ENCODE measurements at places on chromosomes 2 and 18.

- no peak for DNase-seq
Measured at GRCh38 chr2:134682726-134683125, 36.1 kb downstream of the TMEM163 start.

GRCh38 chr2:65198737-65199136 lies 28.9 kb upstream of the ACTR2 start:
- no peak for DNase-seq

- DNase-seq: no peak
Measured at GRCh38 chr2:68385220-68385906, 20.3 kb downstream of the PLEK start.

GRCh38 chr2:974054-974453 lies 23.4 kb downstream of the SNTG2 start:
- DNase-seq: no peak

- no peak for DNase-seq
Measured at GRCh38 chr2:36464006-36464721, 108.6 kb downstream of the CRIM1 start.

- no peak for DNase-seq
Measured at GRCh38 chr2:231920366-231920765, 5.8 kb downstream of the NPPC start.

DNA sequence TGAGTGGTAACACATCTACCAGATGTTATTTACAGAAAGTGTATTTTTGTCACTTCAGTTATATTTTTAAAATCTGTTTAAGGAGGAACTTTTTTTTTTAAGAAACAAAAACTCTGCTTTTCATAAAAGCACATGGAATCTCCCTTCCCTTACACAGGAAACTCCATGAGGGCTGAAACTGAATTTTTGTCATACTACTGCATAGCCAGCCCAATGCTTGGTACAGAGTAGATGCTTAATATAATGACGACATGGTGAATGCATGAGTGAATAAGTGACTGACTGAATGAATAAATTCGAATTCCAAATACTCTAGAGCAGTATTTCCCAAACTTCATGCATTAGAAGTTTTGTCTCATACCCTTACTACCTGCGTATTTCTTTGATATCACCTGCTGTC lies 86.5 kb downstream of the ROCK2 start:
- no peak for DNase-seq

DNA sequence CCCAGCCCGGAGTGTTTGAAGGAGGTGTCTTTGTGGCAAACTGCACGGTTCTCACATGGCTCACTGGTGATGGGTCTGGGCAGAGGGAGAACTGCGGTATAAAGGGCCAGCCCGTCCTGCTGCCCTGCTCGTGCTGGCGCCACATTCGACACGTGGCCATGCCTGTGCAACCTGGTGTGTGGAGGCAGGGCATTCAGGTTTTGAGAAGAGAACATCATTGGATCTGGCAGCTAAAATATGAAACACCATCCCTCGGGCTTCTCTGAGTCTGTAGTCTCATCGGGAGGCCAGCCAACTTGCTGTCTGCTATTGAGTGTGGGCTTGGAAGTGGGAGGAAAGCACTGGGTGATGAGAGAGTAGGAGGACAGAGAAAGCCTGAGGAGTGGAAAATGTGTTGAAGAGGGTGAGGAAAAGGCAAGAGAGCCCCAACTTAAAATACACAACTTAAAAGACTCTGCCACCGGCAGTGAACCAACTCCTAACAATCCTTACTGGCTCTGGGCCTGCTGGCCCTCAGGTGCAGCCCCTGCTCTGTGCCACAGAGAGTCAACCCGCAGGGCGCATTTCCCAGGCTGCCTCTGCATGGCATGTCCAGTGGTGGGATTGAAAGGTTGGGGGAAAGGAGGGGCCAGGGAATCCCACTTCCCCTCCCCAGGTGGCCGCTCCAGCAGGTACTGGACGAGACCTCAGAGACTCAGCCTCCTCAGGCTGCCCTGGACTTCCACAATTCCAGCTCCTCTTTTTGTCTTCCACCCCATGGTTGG lies 112.7 kb upstream of the DLX2 start:
- DNase-seq: no peak

DNA sequence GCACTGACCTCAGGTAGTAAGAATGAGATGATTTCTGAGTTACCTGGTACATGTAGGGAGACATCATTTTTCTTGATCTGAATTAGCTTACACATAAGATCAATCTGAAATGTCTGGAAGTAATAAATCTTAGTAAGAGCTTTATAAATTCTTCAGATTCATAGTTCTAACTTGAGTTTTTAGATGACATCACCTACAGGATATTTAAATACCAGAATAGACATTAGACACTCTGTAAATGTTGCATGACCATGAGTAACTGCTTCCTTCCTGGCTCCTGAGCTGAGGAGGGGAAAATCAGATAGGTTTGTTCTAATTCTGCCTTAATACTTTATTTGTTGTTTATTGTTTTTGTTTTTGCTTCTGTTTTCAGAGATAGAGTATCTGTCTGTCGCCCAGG lies 181.8 kb downstream of the PHLPP1 start:
- no peak for DNase-seq

DNA sequence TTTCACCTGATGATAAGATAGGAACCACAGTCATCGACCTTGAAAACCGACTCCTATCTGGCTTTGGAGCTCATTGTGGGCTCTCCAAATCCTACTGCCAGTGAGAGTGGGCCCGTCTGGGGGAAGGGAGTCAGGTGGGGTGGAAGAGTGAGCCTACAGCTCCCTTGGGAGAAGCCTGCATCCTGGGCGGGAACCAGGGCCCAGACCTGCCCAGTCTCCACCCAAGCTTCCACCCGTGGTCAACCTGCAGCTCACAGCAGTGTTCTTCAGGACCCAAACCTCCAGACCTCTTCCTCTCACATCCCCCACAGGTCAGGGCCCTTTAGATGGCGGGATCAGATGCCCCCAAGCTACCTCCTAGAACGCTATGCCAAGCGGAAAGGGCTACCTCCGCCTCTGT lies 40.2 kb downstream of the LMAN2L start:
- no peak for DNase-seq

DNA sequence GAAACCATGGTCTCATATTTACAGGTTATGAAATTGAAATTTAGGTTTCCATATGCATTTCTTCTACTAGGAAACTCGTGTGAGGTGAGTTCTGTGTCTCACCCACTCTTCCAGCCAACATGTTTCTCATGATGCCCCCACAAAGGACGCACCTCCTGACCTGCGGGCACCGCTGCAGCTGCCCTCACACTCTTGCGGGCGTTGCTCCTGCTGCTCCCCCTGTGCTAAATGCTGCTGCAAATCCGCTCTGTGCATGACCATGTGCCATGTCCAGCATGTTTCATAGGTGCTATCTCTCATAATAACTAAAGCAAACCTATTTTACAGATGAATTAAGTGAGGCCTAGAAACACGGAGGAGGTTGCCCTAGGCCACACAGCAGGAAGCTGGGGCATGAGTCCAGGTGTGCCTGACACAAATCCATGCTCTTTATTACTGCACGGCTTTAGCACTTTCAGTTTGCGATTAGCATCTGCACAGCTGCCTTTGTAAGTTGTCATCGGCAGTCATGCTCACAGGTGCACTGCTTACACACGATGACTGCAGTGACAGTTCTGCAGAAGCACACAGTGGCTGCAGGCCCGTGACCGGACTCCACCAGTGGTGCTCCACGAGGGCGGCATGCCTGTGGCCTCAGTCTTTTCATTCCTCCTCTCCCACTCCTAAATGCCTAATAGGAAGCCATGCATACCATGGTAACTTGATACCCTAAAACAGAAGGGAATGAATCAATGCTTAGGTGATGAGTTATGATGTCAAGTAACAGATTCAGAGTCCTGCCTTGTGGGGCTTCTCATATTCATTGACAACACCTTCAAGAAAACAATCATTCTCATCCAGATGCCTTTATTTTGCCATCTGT lies 14.9 kb upstream of the GALR1 start:
- DNase-seq: no peak

- no peak for DNase-seq
Measured at GRCh38 chr2:71807581-71808451, 339.8 kb downstream of the CYP26B1 start.

GRCh38 chr2:217973008-217973787 lies 29.6 kb downstream of the TNS1 start:
- no peak for DNase-seq

DNA sequence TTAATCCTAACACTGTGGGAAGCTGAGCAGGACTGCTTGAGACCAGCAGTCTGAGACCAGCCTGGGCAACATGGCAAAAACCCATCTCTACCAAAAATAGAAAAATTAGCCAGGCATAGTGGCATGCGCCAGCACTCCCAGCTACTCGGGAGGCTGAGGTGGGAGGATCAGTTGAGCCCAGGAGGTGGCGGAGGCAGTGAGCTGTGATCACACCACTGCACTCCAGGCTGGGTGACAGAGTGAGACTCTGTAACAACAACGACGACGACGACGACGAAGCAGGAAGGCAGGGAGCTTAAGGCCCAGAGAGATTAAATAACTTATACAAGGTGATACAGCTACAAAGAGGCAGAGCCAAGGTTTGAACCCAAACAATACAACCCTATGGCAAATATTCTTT lies 37.3 kb downstream of the CFAP36 start:
- no peak for DNase-seq

GRCh38 chr2:101356521-101356920 lies 30.8 kb downstream of the CREG2 start:
- no peak for DNase-seq

- no peak for DNase-seq
Measured at GRCh38 chr18:63378919-63379638, 12.1 kb upstream of the KDSR start.

GRCh38 chr18:55988537-55988936 lies 400.5 kb upstream of the TCF4 start:
- DNase-seq: no peak

DNA sequence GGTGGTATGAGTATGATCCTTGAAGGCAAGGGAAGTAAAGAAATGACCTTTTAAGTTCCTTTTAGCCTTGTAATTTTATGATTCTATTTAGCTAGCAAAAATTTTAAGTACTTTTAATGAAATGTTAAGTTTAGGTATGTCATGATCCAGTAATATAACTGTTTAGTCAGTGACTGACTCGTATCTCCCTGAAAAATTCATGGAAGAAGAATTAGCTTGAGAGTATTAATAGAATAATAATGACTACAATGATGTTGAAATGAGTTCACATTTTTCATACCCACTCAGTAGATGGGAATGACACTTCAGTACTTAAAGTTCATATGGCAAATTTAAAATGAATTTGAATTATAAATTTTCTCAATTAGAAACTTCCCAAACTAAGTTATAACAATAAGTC lies 14.6 kb downstream of the RAB3GAP1 start:
- no peak for DNase-seq

GRCh38 chr18:36828157-36828629 lies 609 bp downstream of the TPGS2 start:
- DNase-seq: peak; percentile 14

- no peak for DNase-seq
Measured at GRCh38 chr2:234996069-234996940, 44.5 kb downstream of the SH3BP4 start.

DNA sequence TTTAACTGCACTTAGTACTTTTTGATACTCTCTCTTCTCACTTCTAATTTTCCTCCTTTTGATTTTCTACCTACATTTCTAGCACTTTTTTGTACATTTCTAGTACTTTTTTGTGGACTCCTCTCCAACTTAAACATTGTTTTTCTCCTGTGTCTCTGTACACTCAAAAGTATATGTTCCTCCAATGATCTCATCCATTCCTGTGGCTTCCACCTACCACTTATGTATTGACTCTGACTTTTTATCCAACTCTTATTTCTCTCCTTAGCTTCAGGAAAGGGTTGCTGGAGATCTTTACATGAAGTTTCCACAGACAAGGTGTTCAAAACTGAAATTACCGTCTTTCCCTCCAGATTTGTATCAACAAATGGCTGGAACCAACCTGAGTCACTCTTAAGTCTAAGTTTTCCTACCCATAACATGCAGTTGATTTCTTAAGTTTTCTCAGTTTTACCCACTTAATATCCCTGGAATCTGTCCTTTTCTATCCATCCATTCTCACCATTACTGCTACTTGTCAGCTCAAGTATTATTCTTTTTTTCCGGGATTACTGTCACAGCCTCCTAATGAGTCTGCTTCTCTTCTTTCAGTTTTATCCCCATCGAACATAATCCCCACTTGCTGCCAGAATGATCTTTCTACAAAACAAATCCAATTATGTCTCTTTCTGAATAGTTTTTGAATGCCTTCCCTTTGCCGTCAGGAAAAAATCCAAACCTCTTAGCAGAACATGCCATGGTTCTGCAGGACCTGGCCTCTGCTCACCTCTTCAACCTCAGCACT lies 22.6 kb upstream of the PELI1 start:
- DNase-seq: no peak

DNA sequence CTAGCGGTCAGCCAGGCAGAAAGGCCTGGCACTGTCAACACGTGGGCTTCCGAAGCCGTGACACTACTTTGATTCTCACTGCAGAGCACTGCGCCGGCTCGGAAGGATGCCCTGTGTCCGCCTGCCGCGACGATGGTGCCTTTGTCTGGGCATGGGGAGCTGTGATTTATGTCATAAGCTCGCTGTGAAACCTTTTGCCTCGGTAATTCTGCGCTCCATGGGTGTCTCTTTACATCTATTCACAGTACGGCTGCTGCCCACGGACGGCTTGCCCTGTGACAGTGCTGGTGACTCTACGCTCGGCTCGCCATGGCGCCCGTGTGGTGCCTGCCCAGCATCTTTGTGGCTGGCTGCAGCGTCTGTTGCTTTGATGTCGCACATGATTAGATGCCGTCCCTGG lies 43.1 kb upstream of the GBX2 start:
- no peak for DNase-seq

DNA sequence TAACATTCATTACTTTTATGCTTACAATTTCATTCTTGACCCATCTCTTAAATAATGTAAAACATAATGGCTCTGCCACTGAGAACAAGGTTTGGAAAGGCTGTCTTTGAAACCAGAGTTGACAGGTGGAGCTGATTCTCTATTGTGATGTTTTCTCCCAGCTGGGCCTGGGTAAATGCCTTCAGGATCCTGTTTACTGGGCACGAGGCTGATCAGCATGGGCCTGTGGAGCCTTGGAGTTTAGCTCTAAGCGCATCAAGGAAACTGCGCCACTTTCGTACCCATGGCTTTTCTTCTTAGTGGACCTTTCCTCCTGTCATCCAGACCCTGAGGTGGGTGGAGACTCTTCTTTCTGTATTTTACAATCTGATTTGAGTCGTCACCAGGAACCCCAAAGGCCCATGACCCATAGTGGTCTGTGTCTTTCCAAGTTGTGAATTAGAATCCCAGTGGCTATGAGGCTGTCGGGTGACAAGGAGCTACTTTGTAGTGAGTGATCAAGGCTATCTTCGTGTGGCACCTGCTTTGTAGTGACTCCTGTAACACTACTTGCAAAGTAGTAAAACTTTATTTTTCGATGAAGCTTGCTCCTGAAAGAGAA lies 123.1 kb downstream of the LPIN1 start:
- no peak for DNase-seq

DNA sequence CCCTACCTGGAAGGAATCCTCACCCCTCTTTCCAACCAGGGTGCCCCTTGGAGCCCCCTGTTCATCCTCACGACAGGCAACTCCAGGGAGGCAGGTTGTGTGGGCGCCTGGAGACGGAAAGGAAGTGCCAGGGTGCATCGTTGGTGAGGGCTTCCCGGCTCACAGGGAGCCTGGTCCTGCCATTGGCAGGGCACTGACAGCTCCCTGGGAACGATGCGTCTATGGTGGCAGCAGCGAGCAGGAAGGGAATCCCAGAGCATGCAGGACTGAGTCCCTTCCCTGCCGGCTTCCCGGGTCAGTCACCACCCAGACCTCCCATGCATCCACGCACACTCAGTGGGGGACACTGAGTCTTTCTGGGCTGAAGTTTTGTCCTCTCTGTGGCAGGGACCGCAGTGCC lies 117.6 kb downstream of the INHBB start:
- no peak for DNase-seq

GRCh38 chr2:73218298-73218697 lies 4.3 kb downstream of the SMYD5 start:
- no peak for DNase-seq

All from progenitor cell of endocrine pancreas (in vitro differentiated cells).